CD4-positive, alpha-beta T cell treated with Interleukin-17A for 1 hour (primary cell): ENCODE measurements at places on chromosomes 4 and X.

GRCh38 chrX:101550362-101550750, at the start of gene ARMCX1:
ARMCX1 (plus strand) TSS chrX:101550547; CDS start chrX:101552931, 2,384 bp downstream.
- DNase-seq = peak; percentile 10

- DNase-seq = no peak
Observed at GRCh38 chrX:10173331-10173900, 16.6 kb downstream of the CLCN4 start.

DNA sequence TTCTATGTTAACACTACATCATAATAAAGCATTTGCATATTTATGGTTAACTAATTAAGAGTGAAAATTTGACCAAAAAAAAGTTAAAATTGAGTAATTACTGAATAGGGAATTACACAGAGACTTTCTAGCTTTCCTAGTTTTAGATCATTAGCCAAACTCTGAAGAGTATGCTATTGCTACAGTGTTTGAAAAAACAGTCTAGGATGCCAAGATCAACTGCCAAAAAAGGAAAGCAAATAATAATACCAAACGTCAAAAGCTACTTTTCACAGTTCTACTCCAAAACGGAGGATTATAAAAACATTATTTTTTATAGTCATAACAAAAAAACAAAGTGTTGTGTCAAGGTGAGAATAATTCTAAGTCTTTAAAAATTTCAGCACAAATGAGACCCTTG, 359.8 kb upstream of the CTSO start:
- no peak for DNase-seq

DNA sequence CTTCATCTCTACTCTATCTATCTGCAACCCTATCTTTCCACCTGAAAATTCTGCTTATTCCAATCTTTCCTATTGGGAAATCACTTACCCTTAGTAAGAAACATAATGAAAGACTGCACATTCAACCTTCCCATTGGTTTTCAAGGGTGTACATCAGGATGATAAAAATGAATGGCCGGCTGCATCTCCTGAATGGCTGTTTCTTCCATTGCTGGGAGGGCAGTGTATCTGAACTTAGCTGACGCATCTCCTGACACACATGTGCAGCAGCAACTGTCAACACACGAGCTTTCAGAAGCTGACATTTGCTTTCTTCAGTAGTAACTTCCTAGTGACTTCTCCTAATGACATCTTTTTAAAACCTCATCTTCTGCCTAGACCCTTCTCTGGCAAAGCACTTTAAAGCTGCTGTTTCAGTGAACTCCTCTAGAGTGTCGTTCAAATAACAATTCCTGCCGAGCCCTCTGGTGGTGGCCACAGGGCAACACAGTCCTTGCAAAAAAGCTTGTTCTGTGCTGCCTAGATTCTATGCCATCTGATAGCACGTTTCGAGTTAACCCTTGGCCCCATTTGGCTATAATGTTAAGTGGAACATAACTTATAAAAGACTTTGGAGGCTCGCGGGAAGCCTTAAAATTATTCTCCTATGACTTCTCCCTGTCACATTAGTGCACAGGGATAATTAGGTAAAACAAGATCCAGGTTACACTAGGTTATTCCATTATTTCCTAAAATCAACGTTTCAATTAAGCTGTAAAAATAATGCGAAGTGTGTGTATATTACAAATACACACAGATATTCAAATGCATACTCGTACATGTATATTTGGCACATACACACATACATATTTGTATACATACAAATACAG, 2340.7 kb downstream of the PCDH7 start:
- DNase-seq = no peak

GRCh38 chrX:134454506-134454905, 5.5 kb upstream of the HPRT1 start:
- no peak for DNase-seq

GRCh38 chr4:29966386-29966785, 753.8 kb upstream of the PCDH7 start:
- no peak for DNase-seq

- no peak for DNase-seq
Observed at GRCh38 chr4:166195101-166195500, 322.1 kb downstream of the TLL1 start.
